ENCODE measurements at places on chromosomes 16 and 17.

DNA sequence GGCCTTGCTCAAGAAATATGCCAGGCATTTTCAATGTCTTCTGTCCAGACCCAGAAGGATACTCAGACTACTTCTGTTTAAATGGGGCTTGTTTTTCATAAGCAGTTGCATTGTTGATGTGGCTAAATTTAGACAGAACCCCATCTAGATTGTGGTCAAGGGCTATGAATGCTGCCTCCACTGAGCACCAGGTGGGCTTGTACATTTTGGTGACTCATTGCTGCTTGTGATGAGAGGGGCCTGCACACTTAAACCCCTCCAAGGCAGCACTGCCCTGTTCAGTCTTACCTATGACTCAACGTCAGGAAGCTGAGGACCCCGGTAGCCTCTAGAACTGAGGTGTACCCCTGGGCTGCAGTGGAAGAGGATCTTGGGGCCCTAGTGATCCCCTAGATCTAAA is 144.0 kb downstream of the PRKCA start:
- no peak for DNase-seq

- no peak for DNase-seq
These were observed 10.6 kb upstream of the HNF1B start for GRCh38 chr17:37755455-37755854.

DNA sequence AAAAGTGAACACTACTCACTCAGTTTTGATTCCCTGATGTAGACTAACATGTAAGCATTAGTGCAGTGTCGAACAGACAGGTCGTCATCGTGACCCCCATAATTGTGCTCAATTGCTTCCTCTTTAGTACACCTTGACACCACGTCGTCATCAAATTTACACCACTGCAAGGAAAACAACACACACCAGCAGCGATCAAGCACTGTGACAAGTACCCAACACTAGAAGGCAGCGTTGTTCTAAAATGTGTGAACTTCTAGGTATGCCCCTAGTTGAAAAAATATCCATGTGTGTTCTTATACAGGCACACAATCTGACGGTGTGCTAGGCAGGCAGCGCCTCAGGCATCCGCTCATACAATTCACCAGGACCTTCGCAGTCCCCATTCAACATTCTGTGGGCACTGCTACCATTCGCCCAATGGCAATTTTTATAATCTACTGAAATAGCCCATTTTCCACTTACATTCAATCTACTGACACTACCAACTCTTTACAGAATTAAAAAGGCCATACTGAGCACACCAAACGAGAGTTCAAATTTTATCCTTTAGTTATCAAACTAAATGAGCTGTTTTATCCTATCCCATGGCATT is 23.1 kb downstream of the LITAFD start:
- DNase-seq: peak; percentile 27

- no peak for DNase-seq
These were observed 13.7 kb downstream of the ZNRF1 start for GRCh38 chr16:75012380-75013081.

DNA sequence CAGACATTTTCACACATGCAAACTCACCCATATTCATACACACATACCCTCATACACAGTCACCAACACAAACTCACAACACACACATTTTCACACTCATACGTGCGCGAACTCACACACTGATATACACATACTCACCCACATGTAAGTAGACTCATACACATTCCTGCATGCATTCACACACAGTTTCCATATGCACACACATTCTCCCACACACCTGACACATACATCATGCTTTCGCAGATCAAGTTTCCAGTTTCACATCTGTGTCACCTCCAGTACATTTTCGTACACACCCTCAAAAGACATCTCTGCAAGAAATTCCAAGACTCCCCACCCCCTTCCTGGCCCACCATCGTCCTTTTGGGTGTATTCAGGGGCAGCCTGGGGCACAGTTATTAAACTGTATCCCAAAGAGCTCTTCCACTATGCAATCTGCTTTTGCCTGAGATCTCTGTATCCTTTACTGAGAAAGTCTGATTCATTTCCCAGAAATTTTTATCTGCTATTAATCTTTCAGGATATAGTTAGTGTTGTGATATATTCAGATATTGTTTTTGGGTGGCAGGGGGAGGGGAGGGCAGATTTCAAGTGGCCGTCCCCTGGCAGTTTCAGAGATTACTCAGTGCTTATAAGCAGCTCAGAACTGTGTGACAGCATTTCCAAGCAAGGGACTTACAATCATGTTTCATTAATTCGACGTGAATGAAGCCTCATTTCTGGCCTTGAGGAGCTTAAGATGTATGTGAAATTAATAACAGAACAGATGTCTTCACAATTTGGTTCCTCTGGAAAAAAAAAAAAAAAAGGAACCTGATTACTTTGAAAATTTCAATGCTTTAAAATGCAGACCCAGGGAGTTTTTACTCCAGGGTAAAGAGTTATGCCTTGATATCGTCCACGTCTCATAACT is 35.3 kb upstream of the MMP2 start:
- no peak for DNase-seq

DNA sequence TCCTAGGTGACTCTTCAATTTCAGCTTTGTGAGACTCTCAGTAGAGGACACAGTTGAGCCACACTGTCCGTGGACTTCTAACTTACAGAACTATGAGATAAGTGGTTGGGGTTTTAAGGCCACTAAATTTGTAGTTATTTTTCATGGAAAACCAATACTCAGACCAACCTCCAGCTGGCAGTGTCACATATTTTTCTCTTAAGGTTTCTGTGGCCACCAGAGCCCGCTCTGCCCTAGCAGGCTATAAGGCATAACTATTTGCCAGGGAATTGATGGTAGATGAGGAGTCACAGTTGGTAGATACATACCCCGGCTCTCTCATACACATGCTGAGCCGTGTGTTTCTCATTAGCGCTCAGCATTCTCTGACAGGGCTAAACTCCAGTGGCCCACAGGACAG is 336.8 kb upstream of the MON1B start:
- no peak for DNase-seq

DNA sequence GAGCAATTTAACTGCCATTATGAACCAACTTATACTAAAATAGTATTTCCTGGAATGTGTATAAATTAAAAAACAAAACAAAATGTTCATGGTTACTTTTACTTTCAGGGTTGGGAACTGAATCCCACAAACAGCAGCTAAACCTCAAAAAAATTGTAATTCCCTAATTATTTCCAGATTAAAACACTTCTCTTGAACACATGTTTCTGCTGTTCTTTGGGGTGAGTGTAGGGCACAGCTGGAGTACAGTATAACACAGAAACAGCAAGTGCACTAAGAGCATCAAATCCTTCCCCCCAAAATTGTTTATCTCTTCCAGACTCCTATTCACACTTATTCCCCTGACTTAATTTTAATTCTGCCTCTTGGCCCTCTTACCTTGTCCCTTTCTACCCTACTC is 56.4 kb downstream of the KANSL1 start:
- no peak for DNase-seq

DNA sequence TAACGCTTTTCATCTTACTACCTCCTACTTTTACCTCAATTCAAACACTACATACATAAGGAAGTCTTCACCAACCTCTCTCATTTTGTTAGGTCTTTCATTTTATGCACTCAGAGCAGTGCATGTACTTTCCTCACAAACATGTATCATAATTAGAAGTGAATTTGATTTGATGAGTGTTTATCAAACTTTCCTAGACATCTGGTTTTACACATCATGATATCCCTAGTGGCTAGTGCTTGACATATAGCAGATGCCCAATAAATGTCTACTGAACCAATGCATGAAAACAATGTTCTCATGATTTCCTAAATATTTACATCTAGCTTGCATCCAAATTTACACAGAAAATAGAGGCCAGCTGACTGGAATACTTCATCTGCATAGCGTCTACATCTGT is 323.4 kb upstream of the KIF2B start:
- no peak for DNase-seq

DNA sequence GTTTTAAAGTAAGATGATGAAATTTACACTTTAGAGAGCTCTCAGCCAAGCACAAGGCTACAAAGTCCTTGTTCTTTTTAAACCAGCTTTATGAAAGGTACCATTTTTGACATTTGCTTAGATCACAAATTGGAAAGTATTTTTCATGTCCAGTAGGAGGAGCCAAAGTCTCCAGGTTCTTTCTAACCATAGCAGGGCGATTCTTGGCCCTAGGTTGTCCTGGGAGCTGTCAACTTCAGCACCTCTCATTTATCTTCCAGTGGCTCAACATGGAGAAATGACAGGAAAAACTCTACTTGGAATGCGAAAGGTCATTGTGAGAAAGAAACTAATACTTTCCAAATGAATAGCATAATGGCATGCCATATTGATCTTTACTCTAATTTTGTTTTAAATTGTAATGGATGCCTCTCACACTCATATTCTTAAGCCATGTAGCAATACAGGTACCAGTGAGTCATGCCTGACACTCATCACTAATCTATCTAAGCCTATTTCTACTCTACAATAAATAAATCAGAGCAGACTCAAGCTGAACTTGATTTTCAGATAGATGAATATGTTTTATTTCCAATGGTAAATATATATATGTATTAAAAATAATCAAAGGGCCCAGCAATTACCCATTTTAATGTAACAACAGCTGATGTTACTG is 919.1 kb upstream of the EEF2KMT start:
- no peak for DNase-seq

- DNase-seq: no peak
These were observed 87.2 kb upstream of the XYLT1 start for GRCh38 chr16:17557949-17558348.

- DNase-seq: no peak
These were observed 26.2 kb upstream of the RHBDL3 start for GRCh38 chr17:32239456-32239855.

DNA sequence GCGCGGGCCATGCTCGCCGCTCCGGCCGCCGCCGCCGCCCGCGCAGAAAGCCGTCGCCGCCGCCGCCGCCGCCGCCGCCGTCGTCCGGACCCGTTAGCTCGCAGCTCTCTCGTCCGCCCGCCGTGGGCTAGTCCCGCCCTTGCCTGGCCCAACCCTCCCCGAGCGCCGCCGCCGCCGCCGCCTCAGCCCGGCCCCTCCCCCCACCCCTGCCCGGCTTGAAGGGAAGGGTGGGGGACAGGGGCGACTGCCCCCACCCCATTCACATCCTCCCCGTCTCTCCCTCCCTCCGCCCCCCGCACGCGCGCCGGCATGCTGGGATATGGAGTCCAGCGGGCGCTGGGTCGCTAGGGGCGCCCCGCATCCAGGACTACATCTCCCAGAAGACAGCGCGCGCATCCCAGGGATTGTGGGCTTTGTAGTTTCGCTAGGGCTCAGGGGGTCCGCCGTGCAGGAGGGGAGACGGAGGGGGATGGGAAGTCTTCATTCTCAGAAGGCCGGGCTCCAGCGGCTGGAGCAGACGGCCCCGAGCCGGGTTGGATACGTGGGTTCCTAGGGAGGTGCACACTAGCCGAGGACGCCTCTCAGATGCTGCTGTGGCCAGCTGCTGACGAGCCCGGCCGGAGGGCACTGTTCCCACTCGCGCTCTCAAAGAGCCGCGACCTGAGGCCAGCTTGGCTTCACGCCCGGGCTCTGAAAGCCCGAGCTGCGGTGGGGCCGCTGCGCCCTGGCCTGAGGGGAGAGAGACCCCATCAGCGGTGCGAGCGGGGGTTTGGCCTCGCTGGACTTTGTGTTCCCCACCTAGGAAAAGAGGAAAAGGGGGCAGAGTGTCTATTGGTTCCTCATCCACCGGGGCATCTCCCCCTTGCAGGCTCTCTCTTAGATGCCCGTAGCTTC is at the start of gene ST3GAL2:
Gene ST3GAL2 (minus strand): TSS at position 132 of the 894 bp plus-strand sequence. CDS start 40,570 bp downstream, outside the sequence.
- DNase-seq: peak; percentile 96

DNA sequence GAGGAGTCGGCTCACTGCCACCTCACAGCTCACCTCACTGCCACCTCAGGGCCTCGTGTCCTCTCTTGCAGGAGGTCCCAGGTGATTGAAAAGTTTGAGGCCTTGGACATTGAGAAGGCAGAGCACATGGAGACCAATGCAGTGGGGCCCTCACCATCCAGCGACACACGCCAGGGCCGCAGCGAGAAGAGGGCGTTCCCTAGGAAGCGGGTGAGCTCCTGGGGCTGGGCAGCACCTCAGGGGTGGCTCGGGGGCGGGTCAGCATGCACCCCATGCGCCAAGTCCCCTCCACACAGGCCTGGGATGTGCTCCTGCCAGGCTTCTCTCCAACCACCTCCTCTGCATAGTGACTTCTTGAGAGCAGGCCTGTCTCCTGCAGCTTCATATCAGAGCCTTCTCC is 63.6 kb downstream of the PLD6 start:
- DNase-seq: no peak

- DNase-seq: no peak
These were observed 10.3 kb downstream of the ZNF18 start for GRCh38 chr17:11986942-11987329.

DNA sequence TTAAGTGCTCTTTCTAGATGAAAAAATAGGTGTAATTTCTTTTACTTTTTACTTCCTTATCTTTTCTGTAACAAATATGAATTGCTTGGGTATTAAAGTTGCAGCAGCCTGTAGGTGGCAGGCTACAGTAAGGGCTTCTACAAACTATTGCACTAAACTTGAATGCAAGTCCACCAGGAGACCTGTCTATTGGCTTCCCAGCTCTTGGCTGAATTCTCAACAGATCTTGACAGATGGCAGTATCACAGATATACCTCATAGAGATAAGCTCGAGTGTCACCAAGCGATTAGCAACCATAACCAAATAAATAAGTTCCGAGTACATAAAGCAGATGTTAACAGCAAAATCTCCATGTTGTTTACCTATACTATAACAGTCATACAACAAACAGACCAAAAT is 5.9 kb downstream of the BBS2 start:
- DNase-seq: peak; percentile 65

DNA sequence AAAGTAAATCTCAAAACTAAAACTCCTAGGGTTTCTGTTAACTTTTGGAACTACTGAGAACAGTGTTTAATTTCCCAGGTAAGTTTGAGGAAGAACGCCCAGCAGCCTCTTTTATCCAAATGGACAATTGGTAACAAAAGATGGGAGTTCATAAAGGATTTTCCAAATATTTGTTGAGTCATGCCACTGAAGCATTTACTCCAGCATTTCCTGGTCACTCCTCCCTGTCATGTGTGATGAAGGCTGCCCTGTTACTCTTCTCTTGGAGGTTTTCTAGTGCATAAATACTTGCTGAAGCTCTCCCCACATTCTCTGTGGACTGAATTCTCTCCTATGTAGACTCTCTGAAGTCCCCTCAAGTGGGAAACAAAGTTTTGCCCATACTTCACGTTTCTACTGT is 16.5 kb downstream of the ZNF75A start:
- no peak for DNase-seq

GRCh38 chr17:72978593-72979218 is 113.8 kb downstream of the SLC39A11 start:
- DNase-seq: no peak

GRCh38 chr16:89001117-89002027 is 24.4 kb upstream of the CBFA2T3 start:
- no peak for DNase-seq

DNA sequence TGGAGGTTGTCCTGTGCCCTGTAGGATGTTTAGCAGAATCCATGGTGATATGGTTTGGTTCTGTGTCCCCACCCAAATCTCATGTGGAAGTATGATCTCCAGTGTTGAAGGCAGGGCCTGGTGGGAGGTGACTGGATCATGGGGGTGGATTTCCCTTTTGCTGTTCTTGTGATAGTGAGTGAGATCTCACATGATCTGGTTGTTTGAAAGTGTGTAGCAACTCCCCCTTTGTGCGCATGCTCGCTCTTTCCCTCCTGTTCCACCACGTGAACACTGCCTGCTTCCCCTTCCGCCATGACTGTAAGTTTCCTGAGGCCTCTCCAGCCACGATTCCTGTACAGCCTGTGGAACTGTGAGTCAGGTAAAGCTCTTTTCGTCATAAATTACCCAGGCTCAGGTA is 61.9 kb downstream of the ARHGAP17 start:
- DNase-seq: no peak

Data from CD4-positive, alpha-beta T cell treated with Interleukin-4 for 1 hour (primary cell).